PC-9 (cell line): ENCODE measurements at places on chromosomes 3 and 15. TPM values are rescaled to one million over a fixed set of nuclear protein-coding genes. Genes with fewer than 3 reads are reported as not detected.

TNFAIP8L3 gene
- 0.20 TPM in 1 of 2 replicates, not detected in the other for total RNA-seq

DNA sequence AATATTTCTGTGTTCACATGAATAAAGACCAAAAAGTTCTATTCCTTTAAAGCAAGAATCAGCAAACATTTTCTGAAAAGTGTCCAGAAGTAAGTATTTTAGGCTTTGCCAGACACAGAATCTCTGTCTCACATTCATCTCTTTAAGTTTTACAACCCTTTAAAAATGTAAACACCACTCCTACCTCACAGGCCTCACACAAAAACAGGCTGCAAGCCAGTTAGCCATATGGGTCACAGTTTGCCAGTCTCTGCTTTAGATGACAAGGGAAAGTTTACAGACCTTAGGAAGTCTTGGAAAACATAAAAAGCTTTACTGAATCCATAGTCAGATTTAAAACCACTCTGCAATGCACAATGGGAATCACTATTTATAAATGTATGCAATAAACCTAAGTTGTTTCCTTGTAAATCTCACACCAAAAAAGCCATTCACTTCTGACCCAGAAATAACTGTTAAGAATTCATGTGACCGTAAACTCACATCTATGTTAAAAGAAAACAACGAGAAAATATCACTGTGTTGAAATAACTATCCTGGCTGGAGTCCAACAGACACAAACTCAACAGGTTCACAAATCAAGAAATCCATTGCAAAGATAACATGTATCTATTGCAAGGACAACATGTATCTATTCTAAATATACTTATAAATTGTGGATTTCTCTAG, 308.2 kb downstream of the ULK4 start:
- H3K36me3 ChIP-seq, result no peaks in the 10 kb centered on the region
- H3K4me1 ChIP-seq, result no peaks in the 10 kb centered on the region
- no peak overlapping the region for H3K27ac ChIP-seq

CTXN2 gene
- total RNA-seq, result not detected in 2 replicates

- H3K36me3 ChIP-seq, result peaks cover 4% of the 10 kb centered on the region; the same call in 1 of the 2 replicates
- H3K27me3 ChIP-seq, result no peaks in the 10 kb centered on the region
- H3K27ac ChIP-seq, result peak overlapping the region; percentile 32
- peak; percentile 35 for DNase-seq
Observed at GRCh38 chr3:129723558-129724324, 117.3 kb upstream of the PLXND1 start.

CSPG4 gene
- total RNA-seq, result 2.4 and 2.6 TPM in 2 replicates

DNA sequence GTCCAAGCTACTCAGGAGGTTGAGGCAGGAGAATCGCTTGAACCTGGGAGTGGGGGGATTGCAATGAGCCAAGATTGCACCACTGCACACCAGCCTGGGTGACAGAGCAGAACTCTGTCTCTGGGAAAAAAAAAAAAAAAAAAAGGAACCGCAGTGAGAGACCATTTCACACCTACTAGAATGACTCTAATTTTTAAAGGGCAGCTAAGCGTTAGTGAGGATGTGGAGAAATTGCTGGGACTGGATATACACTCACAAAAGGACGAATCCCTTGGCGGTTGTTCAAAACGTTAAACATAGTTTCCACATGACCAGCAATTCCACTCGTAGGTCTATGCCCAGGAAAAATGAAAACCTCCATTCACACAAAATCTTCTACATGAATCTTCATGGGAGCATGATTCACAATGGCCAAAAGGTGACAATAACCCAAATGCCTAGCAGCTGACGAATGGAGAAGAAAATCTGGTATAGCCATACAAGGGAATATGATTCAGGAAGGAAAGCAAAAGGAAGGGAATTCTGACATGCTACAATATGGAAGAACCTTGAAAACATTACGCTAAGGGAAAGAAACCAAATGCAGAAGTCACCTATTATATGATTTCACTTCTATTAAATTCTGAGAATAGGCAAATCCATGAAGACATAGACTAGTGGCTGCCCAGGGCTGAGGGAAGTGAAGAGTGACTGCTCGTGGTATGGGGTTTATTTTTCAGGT, 127.0 kb downstream of the CHSY1 start:
- no peak overlapping the region for H3K27ac ChIP-seq
- no peak for DNase-seq
- H3K4me3 ChIP-seq, result no peak overlapping the region
- H3K4me1 ChIP-seq, result no peaks in the 10 kb centered on the region
- no peaks in the 10 kb centered on the region for H3K27me3 ChIP-seq

GOLGA8J gene
- total RNA-seq, result not detected in 2 replicates

GRCh38 chr15:88803241-88803919, at the start of gene ACAN:
Gene ACAN (plus strand): TSS chr15:88803436. CDS start chr15:88836207, 32,771 bp downstream.
- H3K4me1 ChIP-seq, result no peaks in the 10 kb centered on the region
- no peak within 1 kb of the TSS for H3K27ac ChIP-seq
- no peak within 1 kb of the TSS for H3K4me3 ChIP-seq
- DNase-seq, result no peak
- H3K36me3 ChIP-seq, result no peaks in the 10 kb centered on the region

DNA sequence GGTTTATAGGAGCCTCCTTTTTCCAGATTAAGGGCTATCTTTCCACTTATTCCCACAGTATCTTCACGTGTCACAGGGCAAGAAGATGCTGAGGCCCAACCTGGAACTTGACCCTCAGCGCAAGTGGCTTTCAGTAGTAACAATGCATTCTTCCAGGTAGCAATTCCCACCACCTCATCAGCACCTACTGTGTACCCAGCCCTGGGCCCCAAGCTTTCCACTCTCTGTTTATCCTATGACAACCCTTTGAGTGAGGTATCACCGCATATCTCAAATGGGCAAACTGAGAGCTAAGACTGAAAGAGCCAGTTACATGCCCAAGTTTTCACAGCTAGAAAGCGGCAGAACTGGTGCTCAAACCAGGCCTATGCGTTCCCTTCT, 88.2 kb downstream of the CPN2 start:
- H3K27ac ChIP-seq, result no peak overlapping the region
- no peaks in the 10 kb centered on the region for H3K27me3 ChIP-seq
- no peak for DNase-seq

KBTBD13 gene
- total RNA-seq, result not detected in 2 replicates

GRCh38 chr3:178189854-178190253, 346.4 kb upstream of the KCNMB2 start:
- H3K36me3 ChIP-seq, result no peaks in the 10 kb centered on the region
- no peak overlapping the region for H3K4me3 ChIP-seq
- H3K27me3 ChIP-seq, result no peaks in the 10 kb centered on the region
- no peak for DNase-seq

DNA sequence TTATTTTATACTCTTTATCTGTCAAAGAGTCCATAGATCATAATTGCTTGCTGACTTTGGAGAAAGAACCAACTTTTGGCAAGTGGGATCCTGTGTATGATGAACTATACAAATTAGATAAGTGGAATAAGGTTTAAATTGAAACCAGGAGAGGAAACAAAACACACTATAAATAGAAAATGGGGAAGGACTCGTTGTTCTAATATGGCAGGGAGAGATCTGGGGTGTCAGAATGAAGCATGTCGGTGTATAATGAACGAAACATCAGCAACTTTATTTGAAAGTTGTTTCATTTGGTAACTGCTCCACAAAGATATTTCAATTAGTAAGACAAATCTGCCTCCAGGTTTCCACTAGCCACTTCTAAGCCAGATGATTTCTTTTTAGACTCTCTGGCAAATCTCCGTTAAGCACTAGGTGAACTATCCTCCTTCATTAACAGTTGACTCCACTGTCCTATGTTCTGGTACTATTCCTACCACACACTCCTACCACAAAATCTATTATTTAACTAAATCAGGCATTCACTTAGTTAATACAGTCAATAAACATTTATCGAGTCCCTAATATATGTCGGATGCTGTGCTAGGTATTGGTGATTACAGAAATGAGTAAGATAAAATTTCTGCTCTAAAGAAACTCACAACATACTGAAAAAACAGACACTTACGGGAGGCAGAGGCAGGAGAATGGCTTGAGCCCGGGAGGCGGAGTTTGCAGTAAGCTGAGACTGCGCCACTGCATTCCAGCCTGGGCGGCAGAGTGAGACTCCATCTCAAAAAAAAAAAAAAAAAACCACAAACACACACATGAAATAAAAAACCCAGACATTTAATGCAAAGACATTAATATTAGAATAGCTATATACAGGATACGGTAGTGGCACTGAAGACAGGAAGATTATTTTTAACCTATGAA, 20.1 kb downstream of the SLC15A2 start:
- peaks cover 7% of the 10 kb centered on the region; the same call in 1 of the 2 replicates for H3K4me1 ChIP-seq
- no peaks in the 10 kb centered on the region for H3K36me3 ChIP-seq
- no peak overlapping the region for H3K27ac ChIP-seq

GRCh38 chr3:157868196-157868595, 238.0 kb downstream of the SHOX2 start:
- H3K36me3 ChIP-seq, result no peaks in the 10 kb centered on the region
- DNase-seq, result no peak
- H3K4me3 ChIP-seq, result no peak overlapping the region
- no peaks in the 10 kb centered on the region for H3K4me1 ChIP-seq

DNA sequence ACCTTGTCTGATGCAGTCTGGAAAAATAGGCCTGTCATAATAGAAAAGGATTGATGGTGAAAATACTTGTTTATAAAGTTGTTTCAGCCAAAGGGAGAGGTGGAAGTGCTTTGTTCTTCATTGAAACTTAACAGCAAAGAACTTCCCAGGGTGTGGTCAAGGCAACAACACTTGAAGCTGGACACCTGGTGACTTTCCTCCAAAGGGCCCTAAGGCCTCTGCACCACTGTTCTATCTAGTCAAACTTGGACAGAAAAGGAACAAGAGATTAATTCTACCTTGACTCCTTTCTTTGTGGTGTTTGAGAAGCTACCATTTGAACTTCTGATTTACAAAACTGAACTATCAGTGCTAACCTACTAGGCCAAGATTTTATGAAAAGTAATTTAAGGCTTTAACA, 102.0 kb downstream of the CMSS1 start:
- H3K27me3 ChIP-seq, result no peaks in the 10 kb centered on the region
- H3K27ac ChIP-seq, result peak overlapping the region; percentile 0; the same call in 1 of the 2 replicates
- no peak overlapping the region for H3K4me3 ChIP-seq
- no peak for DNase-seq

DNA sequence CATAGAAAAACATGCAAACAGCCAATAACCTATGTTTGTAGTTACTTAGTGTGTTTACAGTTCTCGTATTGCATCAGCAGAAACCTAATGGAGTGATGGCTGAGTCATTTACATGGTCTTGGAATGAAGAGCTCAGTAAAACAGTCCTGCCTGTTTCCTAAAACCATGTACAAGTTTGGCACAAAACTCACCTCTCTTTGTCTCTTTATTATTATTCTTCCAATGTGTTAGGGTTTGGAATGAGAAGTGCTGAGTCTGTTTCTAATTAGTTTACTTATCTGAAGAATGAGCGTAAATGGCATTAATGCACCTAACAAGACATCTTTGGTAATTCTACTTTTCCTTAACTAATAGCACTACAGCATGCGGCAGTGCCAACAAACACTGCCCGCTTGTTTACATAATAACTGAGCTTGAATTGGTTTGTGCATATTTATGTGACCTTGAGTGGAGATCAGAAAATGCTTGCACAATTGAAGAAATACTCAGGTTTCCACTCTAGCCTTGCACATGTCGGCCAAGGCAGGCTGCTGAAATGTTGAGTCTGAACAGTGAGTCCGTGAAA, 385.4 kb upstream of the SEMA6D start:
- no peak for DNase-seq
- H3K27me3 ChIP-seq, result no peaks in the 10 kb centered on the region
- no peaks in the 10 kb centered on the region for H3K36me3 ChIP-seq
- no peak overlapping the region for H3K27ac ChIP-seq
- no peak overlapping the region for H3K4me3 ChIP-seq

- H3K27ac ChIP-seq, result peak overlapping the region; percentile 95
- no peaks in the 10 kb centered on the region for H3K27me3 ChIP-seq
- peaks cover 15% of the 10 kb centered on the region; the same call in 1 of the 2 replicates for H3K36me3 ChIP-seq
- H3K4me1 ChIP-seq, result peaks cover 79% of the 10 kb centered on the region
- peak; percentile 93 for DNase-seq
Observed at GRCh38 chr15:74200412-74200815, 2.2 kb downstream of the STRA6 start.

- peaks cover 46% of the 10 kb centered on the region for H3K27me3 ChIP-seq
- no peak overlapping the region for H3K27ac ChIP-seq
- no peak overlapping the region for H3K4me3 ChIP-seq
- DNase-seq, result no peak
Observed at GRCh38 chr3:133408366-133408765, 8.5 kb downstream of the BFSP2 start.

DNA sequence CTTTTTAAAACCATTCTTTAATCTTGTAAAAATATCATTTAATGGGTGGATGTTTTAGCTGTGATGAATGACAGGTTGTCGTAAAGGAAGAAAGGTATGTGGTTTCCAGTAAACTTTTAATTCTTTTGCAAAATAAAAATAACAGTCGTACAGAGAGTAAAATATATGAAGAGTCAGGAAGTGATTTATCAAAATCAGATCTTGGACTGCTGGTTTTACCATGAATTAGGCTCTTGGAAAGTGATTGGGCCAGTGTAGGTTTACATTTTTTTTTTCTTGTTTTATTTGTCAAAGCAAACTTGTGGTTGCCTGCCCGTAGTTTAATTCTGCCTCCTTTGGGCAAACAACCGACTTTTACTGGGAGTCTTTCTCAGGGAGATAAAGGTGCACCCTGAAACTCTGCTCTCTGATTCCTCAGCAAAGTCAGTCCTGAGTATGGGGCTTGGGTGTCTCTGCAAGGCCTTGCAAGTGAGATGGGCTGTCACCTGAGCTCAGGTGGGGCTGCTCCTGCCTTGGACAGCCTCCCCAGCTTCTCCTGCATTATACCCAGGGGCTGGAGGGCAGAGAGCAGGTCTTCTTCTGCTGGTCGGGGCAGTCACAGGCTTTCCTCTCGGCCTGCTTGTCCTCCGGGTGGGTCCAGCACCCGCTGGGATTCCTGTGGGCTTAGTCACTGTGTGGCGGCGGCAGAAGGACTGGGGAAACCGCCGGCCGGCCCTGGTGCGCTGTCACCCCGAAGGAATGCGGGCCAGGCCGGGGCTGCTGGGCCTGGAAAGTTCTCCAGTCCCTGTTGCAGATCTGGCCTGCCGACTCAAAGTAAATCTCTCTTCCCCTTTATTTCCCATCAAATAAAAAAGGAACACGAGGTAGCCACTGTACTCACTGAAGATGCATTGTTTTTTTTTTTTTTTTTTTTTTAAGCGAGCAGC, 79.0 kb downstream of the IGF1R start:
- no peaks in the 10 kb centered on the region for H3K27me3 ChIP-seq
- no peaks in the 10 kb centered on the region for H3K36me3 ChIP-seq
- peak overlapping the region; percentile 14; the same call in 1 of the 2 replicates for H3K4me3 ChIP-seq
- DNase-seq, result peak; percentile 94

GRCh38 chr3:128193168-128193567, 39.9 kb downstream of the EEFSEC start:
- H3K27me3 ChIP-seq, result no peaks in the 10 kb centered on the region
- no peaks in the 10 kb centered on the region for H3K36me3 ChIP-seq
- H3K4me1 ChIP-seq, result peaks cover 16% of the 10 kb centered on the region
- no peak overlapping the region for H3K4me3 ChIP-seq

- H3K27ac ChIP-seq, result no peak overlapping the region
- peaks cover 28% of the 10 kb centered on the region for H3K4me1 ChIP-seq
Observed at GRCh38 chr3:23164746-23165145, 38.4 kb upstream of the UBE2E2 start.

- H3K36me3 ChIP-seq, result no peaks in the 10 kb centered on the region
- H3K27me3 ChIP-seq, result no peaks in the 10 kb centered on the region
- H3K4me1 ChIP-seq, result peaks cover 15% of the 10 kb centered on the region
- H3K27ac ChIP-seq, result no peak overlapping the region
- DNase-seq, result no peak
Observed at GRCh38 chr3:127006781-127007436, 24.0 kb downstream of the PLXNA1 start.

GRCh38 chr3:31421314-31422048, 111.2 kb upstream of the STT3B start:
- H3K27ac ChIP-seq, result no peak overlapping the region
- no peak for DNase-seq
- no peaks in the 10 kb centered on the region for H3K36me3 ChIP-seq
- H3K27me3 ChIP-seq, result no peaks in the 10 kb centered on the region
- no peaks in the 10 kb centered on the region for H3K4me1 ChIP-seq
